ENCODE measurements at places on chromosomes 4 and X. TPM values are rescaled to one million over a fixed set of nuclear protein-coding genes. Genes with fewer than 3 reads are reported as not detected.

PDZD4 gene
- total RNA-seq = 2.8 TPM

G6PD gene
- total RNA-seq = 71.8 TPM

TMSB15C gene
- total RNA-seq = 0.56 TPM

RHOXF2B gene
- not detected for total RNA-seq

UGT2B15 gene
- not detected for total RNA-seq

FRAS1 gene
- total RNA-seq = 1.4 TPM

RAI2 gene
- not detected for total RNA-seq

DOK7 gene
- total RNA-seq = 1.2 TPM

MAGEB2 gene
- total RNA-seq = 0.15 TPM

MRPL1 gene
- 27.1 TPM for total RNA-seq

TKTL2 gene
- not detected for total RNA-seq

FAM47E gene
- 0.61 TPM for total RNA-seq

CSAG3 gene
- total RNA-seq = 11.0 TPM

GLRA3 gene
- total RNA-seq = not detected

PPARGC1A gene
- total RNA-seq = 0.45 TPM

PRRG3 gene
- total RNA-seq = not detected

SPATA4 gene
- total RNA-seq = 0.05 TPM

GUCY1A1 gene
- total RNA-seq = not detected

EOLA1 gene
- total RNA-seq = 11.5 TPM

PLP1 gene
- total RNA-seq = 22.5 TPM

NEXMIF gene
- total RNA-seq = not detected

EFHC2 gene
- not detected for total RNA-seq

GRPEL1 gene
- 147 TPM for total RNA-seq

PLAC8 gene
- 6.5 TPM for total RNA-seq

SLC9B1 gene
- 1.5 TPM for total RNA-seq

UGT8 gene
- total RNA-seq = 6.8 TPM

QRFPR gene
- 12.5 TPM for total RNA-seq

CLNK gene
- total RNA-seq = not detected

SPANXN2 gene
- not detected for total RNA-seq

NWD2 gene
- not detected for total RNA-seq

MAGEC3 gene
- 0.68 TPM for total RNA-seq

KIT gene
- not detected for total RNA-seq

CETN2 gene
- total RNA-seq = 26.1 TPM

CLTRN gene
- 0.79 TPM for total RNA-seq

MTNR1A gene
- total RNA-seq = 0.49 TPM

SSX2B gene
- 24.9 TPM for total RNA-seq

SLC6A8 gene
- 51.9 TPM for total RNA-seq

PABPC1L2B gene
- total RNA-seq = not detected

GSX2 gene
- not detected for total RNA-seq

UGT2A1 gene
- total RNA-seq = not detected

GATA1 gene
- not detected for total RNA-seq

HPGDS gene
- not detected for total RNA-seq

TEC gene
- 3.4 TPM for total RNA-seq

FABP2 gene
- not detected for total RNA-seq

HTN1 gene
- not detected for total RNA-seq

PAGE2B gene
- total RNA-seq = not detected

GLUD2 gene
- 2.2 TPM for total RNA-seq

TMEM129 gene
- total RNA-seq = 41.4 TPM

SPIN2A gene
- total RNA-seq = 0.57 TPM

KIAA0232 gene
- 11.7 TPM for total RNA-seq

XAGE2 gene
- total RNA-seq = not detected

SORCS2 gene
- total RNA-seq = 0.77 TPM

FHIP1A gene
- total RNA-seq = 3.4 TPM

TCP11X2 gene
- total RNA-seq = not detected

ZNF157 gene
- total RNA-seq = 0.11 TPM

TENM3 gene
- total RNA-seq = 39.3 TPM

OCIAD1 gene
- total RNA-seq = 83.9 TPM

All from A375 (cell line).